ENCODE measurements at places on chromosomes 11 and 22.

DNA sequence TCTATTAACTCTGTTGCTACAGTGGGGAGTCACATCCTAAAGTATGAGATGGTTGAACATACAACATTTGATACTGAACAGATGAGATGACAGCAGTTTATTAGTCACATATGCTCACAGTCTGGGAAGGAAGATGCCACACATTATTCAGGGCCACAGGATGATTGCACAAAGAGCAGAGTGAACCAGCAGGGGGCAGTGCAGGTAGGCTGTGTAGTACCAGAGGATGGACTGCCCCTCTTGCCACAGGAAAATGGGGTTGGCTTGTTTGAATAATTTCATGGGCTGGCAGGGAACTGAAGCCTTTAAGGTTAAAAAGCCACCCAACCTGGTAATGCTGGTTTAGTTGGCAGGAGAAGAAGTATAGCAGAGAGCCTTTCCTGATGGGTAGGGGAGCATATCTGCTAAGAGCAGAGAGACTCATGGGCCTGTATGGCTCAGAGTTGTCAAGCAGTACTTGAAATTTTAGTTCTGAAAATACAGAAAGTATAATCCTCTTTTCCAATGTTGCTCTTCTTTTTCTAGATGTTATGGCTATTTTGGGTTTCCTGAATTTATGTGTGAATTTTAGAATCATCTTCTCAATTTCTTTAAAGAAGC lies 180.4 kb upstream of the B3GAT1 start:
- DNase-seq, result peak; percentile 11

- DNase-seq, result no peak
Measured at GRCh38 chr22:29757096-29757495, 9.7 kb downstream of the ZMAT5 start.

DNA sequence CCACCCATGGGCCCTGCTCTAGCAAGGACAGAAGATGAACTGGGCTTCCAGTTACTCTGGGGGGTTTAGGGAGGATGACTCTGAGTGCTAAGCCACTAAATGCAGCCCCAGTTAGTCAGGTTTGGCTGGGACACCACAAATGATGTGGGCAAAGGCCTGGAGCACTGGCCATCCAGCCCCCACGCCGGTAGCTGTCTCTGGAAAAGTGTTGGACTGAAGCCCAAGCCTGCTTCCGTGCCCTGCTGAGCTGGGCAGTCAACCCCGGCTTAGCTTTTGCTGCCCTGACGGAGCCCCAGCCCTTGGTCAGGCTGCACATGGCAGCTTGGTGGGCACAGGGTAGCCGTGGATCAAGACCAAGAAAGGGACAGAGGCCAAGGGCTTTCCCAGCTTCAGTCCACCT lies 5.7 kb upstream of the GSTP1 start:
- DNase-seq, result no peak

- DNase-seq, result no peak
Measured at GRCh38 chr11:116180806-116181600, 591.8 kb downstream of the BUD13 start.

All from NCI-H2029 (cell line).